ENCODE measurements at places on chromosomes 11 and 22.
A peak's percentile ranks its signal among the peaks of the same experiment; 100 is the strongest.

GRCh38 chr22:49685686-49686085 lies 142.0 kb downstream of the BRD1 start:
- DNase-seq = no peak

DNA sequence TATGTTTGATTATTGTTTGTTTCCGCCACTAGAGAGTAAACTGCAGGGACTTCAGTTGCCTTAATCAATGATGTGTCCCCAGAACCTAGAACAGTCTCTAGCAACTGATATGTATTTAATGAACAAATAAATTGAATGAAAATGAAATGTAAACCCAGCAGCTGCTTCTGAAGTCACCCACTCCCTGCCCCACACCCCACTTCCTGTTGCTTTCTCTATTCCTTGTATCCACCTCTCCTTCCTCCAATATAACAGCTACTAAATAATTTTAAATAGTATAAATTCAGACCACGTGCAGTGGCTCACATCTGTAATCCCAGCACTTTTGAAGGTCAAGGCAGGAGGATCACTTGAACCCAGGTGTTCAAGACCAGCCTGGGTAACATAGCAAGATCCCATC lies 15.8 kb downstream of the MYH9 start:
- DNase-seq = no peak

GRCh38 chr11:122146475-122146874 lies 30.5 kb upstream of the BLID start:
- DNase-seq = no peak

- DNase-seq = peak; percentile 67
Measured at GRCh38 chr11:119179983-119180382, 5.3 kb upstream of the NHERF4 start.

GRCh38 chr11:130814440-130815096 lies 101.7 kb downstream of the SNX19 start:
- no peak for DNase-seq

DNA sequence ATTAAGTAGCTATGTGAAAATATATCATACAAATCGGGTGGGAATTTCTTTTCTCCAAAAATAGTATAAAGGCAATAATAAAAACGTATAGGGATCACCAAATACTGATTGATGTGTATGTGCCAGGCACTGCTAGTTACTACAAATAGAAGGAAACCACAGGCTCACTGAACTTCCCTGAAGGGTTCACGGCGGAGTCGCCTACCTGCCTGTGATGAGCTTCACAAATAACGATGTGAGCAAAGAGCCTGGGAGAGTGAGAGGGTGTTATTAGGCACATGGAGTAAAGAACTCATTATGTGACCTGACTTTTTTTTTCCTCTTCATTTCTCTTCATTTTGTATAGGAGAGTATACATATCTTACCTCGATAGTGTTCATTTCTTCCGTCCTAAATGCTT lies 36.0 kb upstream of the L3MBTL2 start:
- DNase-seq = no peak

DNA sequence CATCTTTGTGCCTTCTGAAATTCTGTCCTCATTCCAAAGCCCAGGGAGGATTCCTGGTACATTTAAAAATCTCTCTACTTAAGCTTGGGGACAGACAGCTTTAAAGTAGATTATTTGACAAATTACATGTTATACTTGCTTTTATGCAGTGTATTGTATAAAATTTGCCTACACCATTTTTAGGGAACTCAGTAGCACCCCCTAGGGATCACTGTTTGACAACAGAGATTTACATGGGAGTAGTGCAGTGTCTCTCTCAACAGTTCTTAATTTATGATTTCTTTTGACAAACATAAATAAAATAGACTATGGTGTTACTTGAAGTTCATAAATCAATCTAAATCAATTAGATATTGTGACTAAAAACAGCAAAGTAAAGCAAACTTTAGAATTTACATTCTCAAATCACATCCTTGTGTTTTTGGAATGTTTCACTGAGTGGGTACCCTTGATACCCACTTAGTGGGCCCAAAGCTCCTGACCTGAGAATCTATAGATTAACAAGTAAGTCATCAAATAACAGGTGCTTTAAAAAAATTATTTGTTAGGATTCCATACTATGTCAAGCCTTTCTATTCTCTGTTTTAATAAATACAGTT lies 428.8 kb downstream of the DYNC2H1 start:
- DNase-seq = no peak

All from NCI-H187 treated with DMSO at 0.1 percent for 48 hours (cell line).